Activated naive CD4-positive, alpha-beta T cell (primary cell): ENCODE measurements at places on chromosomes 1 and 21.

GRCh38 chr1:76337542-76338219 lies 263.1 kb downstream of the ST6GALNAC3 start:
- no peak for DNase-seq

DNA sequence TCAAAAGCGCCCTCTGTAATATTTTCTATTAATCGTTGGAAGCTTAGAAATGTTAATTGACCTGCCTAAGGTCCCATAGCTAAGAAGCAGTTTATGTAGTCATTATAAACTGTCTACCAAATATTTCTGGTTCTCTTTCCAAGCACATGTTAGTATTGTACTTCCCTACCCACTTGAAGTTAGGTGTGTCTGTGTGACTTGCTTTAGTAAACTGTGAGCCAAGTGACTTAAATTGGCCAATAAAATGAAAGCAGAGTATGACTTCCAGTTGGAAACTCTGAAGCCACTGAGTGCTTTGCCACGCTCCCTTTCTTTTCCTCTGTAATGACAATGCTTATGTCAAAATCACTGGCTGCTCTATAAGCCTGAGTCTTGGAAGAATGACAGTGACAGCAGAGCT lies 20.6 kb upstream of the ADAMTS1 start:
- DNase-seq: no peak

DNA sequence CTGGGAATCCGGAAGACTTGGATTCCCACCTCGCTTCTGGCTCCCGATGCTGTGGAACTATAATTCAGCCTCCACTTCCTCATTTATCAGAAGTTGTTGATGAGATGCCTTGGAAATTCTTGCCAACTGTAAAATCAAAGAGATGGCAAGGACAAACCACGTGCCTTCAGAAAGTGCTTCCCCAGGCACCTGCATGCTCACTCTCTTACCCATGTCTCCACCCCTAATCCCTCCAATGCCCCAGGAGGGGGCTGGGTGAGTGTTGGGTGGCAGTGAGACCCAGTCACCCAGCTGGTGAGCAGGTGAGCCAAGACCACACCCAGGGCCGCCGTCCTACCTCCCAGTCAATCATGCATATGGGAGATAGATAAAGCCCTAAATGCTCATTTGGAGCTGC lies 160.8 kb downstream of the PSMG1 start:
- no peak for DNase-seq

- no peak for DNase-seq
Measured at GRCh38 chr1:1067860-1068516, 6.1 kb downstream of the RNF223 start.

DNA sequence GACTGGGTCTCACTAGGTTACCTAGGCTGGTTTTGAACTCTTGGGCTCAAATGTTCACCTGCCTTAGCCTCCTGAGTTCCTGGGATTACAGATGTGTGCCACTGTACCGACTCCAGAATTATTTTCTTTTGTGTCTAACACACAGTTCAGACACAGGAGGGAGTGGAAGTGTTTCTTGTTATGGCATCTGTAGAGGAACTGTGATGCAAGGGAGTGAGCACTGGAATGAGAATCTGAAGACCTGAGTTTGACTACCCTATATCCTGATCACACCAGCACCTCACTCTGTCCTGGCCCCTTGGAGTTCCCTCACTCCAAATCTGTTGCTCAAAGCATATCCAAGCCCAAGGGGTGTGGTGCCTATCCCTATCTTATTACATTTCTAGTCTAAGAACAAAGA lies 15.2 kb downstream of the OPTC start:
- DNase-seq: no peak

DNA sequence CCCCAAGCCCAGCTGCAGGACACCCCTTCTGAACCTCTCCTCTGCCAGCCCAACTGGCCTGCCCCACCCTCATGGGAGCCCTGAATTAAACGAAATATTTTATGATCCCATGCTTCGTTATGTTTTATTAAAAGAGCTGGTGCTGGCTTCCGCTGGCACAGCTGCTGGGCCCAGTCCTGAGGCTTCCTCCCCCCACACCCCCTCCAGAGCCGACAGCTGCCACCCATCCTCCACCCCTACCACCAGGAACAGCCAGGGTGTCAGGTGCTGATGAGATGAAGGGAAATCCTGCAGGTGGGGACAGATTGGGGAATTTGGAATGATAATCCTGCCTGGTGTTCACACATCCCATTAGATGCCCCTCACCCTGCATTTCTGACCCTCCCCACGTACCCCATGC lies 19.0 kb downstream of the IGSF21 start:
- DNase-seq: no peak

DNA sequence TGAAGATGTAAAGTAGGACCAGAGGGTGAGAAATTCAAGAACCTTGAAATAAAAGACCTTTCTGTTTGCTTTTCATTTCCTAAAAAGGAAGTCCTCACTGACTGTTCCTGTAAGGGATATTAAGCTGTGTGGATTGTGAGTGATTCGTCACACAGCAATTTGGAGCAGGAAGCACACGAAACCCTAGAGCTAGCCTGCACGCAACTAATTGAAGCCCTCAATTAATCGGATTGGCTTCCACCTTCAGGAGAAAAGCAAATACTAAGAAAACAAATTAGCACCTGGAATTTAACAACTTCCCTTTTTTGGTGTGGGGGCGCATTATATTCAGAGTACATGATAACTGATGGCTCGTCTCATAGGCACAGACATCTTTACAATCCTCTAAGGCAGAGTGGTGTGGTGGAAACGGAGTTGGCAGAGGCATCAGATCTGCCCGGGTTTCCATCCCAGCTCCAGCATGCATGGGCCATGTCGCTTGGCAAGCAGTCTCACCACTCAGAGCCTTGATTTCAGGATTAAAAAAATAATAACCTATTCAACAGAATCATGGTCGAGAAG lies 95.2 kb downstream of the KCNJ15 start:
- DNase-seq: no peak

DNA sequence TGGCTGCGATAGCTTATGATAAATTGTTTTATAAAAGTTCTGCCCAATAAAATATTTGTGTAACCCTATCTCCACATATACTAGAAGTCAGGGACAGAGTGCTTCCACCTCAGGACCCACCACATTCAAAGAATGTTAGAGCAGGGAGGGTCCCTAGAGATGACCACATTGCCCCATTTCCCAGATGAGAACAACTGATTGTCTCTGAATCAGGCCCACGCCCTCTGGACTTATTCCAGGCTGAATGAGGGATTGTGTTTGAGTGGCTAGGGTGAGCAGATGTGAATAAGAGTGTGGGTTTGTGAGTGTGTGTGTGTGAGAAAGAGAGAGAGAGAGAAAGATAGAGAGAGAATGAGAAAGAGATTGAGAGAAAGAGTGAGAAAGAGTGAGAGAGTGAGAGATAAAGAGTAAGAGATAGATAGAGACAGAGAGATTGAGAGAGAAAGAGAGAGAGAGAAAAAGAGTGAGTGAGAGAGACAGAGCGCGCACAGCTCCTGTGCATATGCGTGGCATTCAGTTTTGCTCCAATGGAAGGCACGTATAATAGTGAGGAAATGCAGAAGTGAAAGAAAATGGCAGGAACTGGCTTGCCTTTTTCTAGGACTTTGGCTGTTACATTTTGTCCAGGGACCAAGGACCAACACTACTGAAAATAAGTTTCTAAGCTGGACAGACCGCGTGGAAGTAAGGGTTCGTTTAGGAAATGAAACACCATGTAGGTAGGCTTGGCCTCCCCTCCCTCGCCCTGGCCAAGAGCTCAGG lies 94.1 kb downstream of the ABCA4 start:
- DNase-seq: no peak

DNA sequence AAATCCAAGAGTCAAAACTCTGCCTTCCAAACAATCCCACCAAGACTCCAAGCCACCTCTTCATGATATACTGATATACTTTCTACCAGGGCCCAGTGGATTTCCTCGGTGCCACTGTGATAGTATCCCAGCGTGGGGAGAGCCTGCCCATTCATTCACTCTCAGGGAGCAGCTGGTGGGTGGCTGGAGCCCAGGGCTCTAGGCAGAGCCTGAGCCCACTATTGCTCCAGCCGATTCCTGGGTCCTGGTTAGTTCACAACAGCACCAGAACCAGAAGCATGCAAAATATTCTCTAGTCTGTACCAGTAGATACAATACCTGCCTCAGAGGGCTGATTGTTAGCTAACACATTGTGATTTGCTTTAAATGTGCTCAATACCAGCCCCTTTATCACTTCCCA lies 831 bp downstream of the CSRP1 start:
- DNase-seq: no peak

- DNase-seq: no peak
Measured at GRCh38 chr1:241406421-241406820, 49.4 kb upstream of the RGS7 start.

- no peak for DNase-seq
Measured at GRCh38 chr1:56150441-56151215, 428.7 kb downstream of the PLPP3 start.

- no peak for DNase-seq
Measured at GRCh38 chr1:221164029-221164428, 284.8 kb downstream of the HLX start.

GRCh38 chr1:50615036-50615750 lies 191.9 kb upstream of the DMRTA2 start:
- no peak for DNase-seq

DNA sequence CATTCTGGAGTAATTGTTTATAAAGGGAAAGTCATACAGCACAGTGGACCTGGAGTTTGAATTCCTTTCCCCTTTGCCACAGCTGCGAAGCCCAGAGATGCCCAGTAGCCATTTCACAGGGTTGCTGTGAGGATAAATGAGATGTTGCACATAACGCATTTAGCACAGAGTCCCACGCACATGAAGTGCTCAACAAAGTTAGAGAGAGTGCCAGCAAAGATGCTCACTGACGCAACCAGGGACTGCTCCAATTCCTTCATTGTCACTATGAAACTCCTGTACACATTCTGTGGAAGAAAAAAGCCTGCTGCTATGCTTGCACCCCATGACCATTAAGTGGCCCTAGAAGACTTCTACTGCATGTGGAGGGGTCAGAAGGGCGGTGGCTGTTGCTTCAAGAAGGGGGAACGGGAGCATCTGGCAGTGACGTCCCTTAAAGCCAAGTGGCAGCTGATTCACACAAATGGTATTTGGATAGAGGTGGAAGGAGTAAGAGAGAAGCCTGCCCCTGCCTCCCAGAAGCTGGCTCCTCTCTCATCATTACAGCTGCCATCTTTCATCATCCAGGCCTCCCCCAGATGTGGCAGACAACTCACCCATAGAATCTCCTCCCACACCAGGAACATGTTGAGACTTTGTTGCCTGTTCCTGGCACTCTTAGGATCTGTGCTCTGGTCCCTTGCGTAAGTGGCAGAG lies 26.5 kb upstream of the VAV3 start:
- DNase-seq: no peak

- DNase-seq: no peak
Measured at GRCh38 chr1:61531716-61532115, 193.2 kb downstream of the TM2D1 start.

DNA sequence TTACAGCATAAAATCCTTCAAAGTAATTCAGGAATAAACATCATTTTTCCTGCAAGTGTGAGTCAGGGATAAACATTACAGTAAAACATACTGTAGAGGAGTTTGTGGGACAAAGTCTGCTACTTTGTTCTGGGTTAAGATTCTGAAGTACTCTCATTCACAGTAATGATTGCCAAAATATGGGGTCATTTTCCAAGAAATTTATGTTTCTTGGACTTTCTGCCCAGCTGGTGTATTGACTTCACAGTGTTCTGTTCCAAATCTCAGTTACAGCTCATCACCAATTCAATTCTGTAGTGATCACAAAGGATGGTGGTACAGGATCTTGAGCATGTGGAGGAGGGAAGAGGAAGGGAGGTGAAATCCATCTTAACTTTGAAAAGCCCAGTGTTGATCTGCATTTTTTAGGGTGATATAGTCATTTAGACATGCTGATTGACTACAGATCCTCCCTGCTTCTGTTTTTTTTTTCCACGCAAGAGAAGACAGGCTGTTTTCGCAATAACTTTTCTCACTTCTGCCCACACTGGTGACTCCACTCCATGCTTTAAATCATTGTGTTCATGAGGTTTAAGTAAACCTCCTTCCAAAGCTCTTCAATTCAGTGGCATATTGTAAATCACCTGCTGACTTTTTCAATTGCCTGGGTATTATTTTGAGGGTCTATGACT lies 60.4 kb upstream of the C1orf53 start:
- no peak for DNase-seq

DNA sequence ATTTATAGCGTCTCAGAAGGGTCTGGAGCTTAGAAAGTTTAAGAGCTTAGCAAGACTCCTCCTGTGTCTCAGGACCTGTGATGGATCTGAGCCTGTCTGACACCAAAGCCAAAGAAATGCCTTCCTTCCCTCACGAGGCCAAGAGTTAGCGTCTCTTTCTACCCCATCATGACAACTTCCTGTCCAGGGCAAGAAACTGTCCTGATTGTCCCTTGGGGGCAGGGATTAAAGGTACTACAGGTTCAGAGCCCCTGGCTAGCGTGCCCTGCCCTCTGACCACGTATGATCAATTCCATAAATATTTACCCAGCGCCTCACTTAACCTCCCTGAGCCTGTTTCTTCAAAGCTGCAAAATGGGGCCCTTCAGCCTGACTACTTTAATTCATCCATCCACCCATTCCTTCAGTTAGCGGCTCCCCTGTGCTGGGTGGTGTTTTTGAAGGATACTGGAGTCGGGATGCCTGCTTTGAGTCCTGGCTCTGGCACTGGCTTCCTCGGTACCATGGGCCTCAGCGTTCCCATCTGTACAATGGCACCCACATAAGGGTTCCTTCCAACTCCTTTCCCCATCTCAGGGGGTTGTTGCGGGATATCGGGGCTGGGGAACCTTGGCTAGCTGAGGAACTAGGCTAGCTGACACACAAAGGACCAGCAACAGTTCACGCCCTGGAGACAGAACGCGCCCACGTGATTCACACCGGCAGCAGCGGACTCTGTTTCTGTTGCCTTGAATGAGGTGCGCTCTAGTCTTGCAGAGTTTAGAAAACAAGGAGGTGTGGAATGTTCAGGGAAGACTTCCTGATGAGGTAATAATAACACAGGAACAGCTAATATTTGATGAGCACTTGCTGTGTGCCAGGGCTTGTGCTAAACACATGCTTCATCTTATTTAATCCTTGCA lies 23.0 kb upstream of the EPHA2 start:
- no peak for DNase-seq

GRCh38 chr1:237565236-237565635 lies 325.5 kb downstream of the ZP4 start:
- no peak for DNase-seq

DNA sequence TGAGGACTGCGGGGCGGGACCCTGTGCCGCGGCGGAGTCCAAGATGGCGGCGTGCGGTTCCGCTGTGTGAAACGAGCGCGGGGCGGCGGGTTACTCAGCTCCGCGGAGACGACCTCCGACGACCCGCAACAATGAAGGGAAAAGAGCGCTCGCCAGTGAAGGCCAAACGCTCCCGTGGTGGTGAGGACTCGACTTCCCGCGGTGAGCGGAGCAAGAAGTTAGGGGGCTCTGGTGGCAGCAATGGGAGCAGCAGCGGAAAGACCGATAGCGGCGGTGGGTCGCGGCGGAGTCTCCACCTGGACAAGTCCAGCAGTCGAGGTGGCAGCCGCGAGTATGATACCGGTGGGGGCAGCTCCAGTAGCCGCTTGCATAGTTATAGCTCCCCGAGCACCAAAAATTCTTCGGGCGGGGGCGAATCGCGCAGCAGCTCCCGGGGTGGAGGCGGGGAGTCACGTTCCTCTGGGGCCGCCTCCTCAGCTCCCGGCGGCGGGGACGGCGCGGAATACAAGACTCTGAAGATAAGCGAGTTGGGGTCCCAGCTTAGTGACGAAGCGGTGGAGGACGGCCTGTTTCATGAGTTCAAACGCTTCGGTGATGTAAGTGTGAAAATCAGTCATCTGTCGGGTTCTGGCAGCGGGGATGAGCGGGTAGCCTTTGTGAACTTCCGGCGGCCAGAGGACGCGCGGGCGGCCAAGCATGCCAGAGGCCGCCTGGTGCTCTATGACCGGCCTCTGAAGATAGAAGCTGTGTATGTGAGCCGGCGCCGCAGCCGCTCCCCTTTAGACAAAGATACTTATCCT lies 430 bp downstream of the RBM15 start:
- DNase-seq: peak; percentile 45
